ENCODE measurements at places on chromosomes 13 and 19.

- DNase-seq = no peak
These were observed 407.8 kb downstream of the LIG4 start for GRCh38 chr13:107807306-107808073.

GRCh38 chr13:97538203-97538602 lies 104.2 kb downstream of the RAP2A start:
- DNase-seq = no peak

- no peak for DNase-seq
These were observed 177.9 kb downstream of the COL4A1 start for GRCh38 chr13:110129076-110129475.

DNA sequence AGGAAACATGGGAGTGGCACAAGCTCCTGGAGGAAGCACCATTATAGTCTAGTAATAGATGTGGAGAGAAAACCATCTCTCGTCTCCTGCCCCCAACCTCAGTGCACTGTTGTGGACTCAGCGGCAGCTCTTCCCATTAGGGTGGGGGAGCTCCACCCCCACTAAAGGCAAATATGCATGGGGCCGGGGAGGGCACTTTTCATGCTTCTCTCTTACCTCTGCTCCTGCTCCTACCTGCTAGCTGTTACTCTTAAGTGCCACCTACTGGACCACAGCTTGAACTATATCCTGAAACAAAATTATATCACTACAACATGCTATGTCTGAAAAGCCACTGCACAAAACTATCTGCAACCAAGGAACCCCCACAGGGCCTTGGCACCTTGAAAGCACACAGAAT lies 112.6 kb upstream of the DACH1 start:
- no peak for DNase-seq

GRCh38 chr13:99657848-99658260 lies 156.6 kb downstream of the TM9SF2 start:
- no peak for DNase-seq

DNA sequence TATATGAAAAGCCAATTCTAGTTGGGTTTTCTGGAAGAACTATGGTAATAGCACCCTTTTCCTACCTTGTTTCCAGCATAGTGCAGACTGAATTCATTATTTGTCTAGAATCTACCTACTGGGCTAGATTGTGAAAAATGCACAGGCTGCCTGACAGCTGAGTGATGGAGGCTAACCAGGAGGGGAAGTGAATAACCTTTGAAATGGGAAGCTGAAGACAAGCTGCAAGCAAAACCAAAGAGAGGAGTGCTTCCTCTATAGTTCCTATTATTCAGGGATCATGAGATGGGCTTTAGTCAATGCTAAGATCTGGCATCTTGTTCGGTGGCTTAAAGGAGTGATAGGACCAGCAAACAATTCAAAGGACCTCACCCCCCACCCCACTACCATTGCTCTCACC lies 26.9 kb downstream of the MZT1 start:
- DNase-seq = no peak

DNA sequence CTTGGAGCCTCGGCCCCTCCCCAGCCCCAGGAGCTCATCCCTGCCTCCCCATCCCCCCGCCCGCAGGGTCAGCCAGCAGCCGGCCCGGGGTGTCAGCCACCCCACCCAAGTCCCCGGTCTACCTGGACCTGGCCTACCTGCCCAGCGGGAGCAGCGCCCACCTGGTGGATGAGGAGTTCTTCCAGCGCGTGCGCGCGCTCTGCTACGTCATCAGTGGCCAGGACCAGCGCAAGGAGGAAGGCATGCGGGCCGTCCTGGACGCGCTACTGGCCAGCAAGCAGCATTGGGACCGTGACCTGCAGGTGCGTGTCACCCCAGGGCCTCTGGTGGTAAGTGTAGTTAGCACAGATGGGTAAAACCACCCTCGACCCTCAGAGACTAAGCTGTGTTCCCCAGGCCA lies 13.8 kb downstream of the MAP1S start:
- DNase-seq = no peak

- DNase-seq = peak; percentile 49
These were observed 115.5 kb downstream of the CYSLTR2 start for GRCh38 chr13:48769107-48769704.

GRCh38 chr19:44673510-44673909 lies 2.2 kb downstream of the CEACAM19 start:
- DNase-seq = no peak

GRCh38 chr19:12484371-12485051 lies at the start of gene ZNF709:
Gene ZNF709 (minus strand): TSS chr19:12484816. CDS start chr19:12484657, 159 bp downstream.
- DNase-seq = peak; percentile 89
